ENCODE measurements at places on chromosomes 4 and X.

GRCh38 chrX:118654331-118654730 lies 73.1 kb upstream of the IL13RA1 start:
- no peak for DNase-seq

GRCh38 chrX:2395261-2395992 lies 105.3 kb downstream of the DHRSX start:
- DNase-seq, result no peak

DNA sequence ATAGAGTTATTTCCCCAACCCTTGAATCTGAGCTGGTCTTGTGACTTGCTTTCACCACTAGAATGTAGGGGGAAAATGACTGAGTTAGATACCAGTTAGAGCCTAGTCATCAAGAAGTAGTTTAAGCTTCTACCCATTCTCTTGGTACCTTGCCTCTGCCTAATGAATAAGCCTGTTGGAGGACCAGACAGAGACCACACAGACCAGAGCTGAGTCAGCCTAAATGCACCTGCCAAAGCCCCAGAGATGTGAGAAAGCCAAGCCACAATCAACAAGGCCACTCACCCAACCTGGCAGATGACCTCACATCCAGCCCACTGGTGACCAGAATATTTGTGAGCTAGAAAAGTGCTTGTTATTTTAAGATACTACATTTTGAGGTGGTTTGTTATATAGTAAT lies 85.2 kb upstream of the DCLK2 start:
- DNase-seq, result peak; percentile 94

- DNase-seq, result no peak
Measured at GRCh38 chrX:24946369-24946768, 69.4 kb downstream of the ARX start.

DNA sequence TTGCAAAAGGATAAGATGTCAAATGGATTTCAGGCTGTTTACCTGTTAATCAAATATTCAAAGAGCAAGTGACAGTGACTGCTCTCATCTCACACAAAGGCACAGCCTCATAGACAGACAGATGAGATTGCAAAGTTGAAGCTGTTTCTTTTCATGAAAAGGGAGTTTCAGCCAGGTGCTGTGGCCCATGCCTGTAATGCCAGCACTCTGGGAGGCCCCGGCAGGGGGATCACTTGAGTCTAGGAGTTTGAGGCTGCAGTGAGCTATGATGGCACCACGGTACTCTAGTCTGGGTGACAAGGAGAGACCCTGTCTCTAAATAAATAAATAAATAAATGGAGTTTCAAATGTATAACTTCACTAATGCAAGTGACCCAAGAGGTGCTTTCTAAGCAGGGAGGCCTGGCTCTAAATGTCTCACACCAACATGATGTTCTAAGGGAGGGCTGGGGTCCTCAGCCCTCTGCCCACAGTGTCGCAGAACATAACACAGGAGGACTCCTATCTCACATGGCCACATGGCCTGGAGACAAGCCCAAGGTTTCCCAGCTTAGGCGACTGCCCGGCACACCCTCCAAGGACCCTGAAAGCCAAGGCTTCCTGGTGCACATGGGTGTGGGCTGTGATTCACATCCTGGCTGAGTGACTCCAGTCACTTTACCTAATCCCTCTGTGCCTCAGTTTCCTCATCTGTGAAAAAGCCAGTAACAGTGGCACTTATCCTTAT lies 26.8 kb downstream of the PPP2R2C start:
- no peak for DNase-seq

- no peak for DNase-seq
Measured at GRCh38 chr4:119016636-119017035, 119.0 kb upstream of the MYOZ2 start.

GRCh38 chr4:17063888-17064287 lies 165.4 kb upstream of the LDB2 start:
- no peak for DNase-seq

DNA sequence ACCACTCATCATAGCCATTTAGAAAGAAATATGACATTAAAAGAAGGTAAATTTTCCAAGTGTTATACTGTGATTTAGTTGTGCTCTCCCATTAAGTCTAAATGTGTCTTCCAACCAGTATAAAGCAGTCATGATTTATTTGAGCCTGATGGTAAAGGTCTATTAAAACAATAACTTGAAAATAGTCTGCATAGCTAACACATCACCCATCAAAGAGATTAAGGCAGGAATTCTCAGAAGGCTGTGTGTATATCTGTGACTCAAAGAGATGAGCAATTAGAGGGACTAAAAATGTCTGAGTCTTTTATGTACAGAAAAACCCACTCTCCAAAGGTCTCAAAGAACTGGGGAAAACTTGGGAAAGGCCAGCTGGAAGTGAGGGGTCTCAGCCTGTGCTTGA lies 70.3 kb upstream of the IQCM start:
- no peak for DNase-seq

DNA sequence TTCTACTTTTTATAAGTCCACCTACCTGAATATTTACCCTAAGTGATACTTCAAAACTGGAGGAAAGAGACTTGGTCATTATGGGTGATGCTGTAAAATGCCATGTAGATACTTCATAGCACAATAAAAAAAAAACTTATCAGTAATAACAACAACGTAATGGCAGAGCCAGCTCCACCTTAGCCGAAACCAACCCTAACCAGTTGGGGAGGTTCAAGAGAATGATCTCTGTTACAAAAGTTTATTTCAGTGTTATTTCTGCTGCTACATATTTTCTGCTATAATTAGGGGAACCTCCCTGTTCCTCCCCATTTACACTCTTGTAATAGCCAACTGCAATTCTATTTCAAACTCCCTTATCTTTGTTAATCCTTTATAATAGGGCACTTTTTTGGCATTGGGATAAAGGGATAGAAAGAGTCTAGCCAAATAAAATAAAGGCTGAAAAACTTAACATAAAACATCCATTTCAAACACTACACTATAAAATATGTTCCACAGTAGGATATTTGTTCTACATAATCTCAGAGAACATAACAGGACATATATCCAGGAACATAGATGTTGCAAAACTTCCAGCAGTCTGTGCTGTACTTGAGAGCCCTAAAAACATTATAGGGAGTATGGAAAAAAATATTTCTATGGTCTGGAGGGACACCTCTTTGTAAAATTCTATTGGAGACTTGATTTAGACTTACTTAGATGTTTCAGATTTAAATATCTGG lies 138.7 kb upstream of the POF1B start:
- no peak for DNase-seq

DNA sequence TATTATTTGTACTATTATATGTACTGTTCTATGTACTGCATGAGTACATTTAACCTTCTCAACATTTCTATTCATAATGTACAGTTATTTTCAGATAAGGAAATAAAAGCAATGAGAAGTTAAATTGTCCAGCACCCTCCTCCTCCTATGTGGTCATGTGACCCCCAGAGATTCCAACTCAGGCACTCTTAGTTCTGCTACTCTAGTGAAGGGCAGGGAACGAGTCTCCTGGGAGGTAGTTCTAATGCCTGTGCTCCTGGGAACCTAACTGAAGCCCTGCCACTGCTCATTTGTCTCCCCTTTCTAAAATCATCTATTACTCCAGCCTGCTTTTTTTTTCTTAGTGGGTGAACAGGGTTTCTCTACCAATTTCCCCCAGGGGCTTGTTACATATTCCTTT lies 105.9 kb upstream of the GPRIN3 start:
- DNase-seq, result no peak

GRCh38 chrX:45164021-45164621 lies 36.6 kb downstream of the DIPK2B start:
- no peak for DNase-seq

DNA sequence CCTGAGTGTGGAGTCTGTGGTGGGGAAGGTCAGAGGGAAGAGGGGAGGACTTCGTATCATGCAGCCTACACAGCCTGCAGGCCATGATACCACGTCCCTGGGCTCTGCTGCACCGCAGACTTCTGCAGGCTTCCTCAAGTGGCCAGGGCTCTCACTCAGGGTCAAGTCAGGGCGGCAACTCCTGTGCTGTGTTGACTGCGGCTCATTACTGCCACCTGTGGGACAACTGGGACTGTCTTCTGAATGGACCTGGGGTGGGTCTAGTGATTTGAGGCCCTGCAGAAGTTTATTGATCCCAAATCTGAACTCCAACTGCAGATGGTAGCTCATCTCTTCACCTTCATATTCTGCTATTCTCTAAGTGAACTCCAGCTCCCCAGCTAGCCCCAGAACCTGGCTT lies 167.1 kb downstream of the NSUN7 start:
- DNase-seq, result peak; percentile 33

GRCh38 chrX:17597836-17598439 lies 139.4 kb upstream of the SCML1 start:
- no peak for DNase-seq

- DNase-seq, result no peak
Measured at GRCh38 chrX:17802756-17803155, 58.3 kb downstream of the RAI2 start.

GRCh38 chr4:2803624-2804448 lies 11.0 kb downstream of the SH3BP2 start:
- DNase-seq, result no peak

- no peak for DNase-seq
Measured at GRCh38 chr4:159855731-159856130, 752.9 kb downstream of the RAPGEF2 start.

- no peak for DNase-seq
Measured at GRCh38 chr4:41795796-41796385, 47.4 kb upstream of the PHOX2B start.

DNA sequence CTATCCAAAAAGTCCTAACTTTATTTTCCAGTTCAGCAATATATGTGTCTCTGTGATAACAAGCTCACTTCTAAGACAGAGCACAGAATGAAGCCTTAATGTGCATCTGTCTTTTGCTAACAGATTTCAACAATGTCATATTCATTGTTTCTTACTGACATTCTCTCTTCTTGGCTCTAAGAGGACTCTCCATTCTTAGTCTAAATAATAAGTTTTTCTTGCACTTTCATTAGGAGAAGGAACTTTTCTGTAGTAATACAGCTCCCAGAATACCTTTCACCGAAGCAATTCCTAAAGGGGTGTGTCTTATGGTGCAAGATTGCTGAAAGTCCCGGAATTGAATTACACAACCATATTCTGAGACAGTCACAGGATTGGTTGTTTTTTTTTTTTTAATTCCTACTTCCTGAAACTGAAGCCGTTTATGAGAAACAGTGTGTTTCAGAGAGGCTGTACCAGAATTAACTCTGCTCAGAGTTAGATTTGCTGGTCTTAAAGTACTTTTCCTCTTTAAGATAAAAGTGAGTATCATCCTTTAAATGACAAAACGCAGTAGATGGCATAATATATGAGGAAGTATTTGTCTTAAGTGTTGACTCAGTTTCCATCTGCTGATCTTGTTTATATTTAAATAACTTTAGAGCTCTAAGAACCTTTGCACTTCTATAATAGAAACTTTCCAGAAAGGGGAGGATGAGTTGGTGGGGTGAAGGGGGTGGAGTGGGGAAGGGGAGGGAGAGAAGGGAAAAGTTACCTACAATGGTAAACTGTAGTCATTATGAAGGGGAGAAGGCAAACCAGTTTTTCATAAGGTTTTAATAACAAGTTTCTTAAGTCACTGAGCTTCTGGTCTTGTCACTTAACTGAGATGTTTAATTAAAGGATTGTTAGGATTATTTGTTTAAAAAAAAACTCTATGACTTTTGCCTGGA lies at the start of gene ALPK1:
TSS of gene ALPK1 (plus strand) at position 421 of the 932 bp plus-strand sequence.
- DNase-seq, result peak; percentile 62

DNA sequence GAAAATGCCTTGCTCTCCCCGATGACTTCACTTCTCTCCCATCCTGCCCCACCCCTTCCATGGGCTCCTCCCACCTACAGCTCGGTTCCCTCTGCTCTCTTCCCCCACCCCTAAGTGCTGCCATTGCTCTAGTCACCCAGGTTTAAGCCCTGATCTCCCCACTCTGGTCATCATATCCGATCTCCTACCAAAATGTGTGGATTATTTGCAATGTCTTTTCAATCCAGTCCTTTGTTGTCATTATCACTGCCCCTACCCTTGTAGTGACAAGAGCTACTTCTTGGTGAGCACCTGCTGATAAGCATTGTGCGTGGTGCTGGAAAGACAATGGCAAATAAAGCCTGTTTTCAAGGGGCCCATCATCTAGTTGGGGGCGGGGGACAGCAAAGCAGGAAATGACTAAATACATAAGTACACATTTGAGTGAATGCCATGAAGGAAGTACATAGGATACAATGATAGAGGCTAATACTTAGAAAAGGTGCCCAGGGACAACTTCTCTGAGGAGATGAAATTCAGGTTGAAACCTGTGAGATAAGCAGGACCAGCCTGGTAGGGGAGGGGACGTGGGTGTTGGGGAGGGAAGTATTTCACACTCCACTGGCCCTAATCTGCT lies 63.8 kb downstream of the DLG3 start:
- no peak for DNase-seq

- no peak for DNase-seq
Measured at GRCh38 chr4:6446538-6447451, 25.6 kb downstream of the PPP2R2C start.

DNA sequence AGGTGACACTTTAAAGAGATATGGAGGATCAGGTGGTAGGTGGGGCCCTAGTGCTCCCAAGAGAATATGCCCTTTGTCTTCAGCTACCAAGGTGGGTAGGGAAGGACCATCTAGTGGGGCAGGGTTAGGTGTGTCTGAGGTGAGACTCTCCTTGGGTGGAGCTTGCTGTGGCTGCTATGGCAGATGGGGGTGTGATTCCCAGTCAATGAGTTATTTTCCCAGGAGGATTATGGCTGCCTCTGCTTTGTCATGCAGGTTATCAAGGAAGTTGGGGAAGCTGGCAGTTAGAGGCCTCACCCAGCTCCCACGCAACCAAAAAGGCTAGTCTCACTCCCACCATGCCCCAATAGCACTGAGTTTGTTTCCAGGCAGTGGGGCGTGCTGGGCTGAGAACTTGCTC lies 18.0 kb upstream of the SPIN2A start:
- no peak for DNase-seq

DNA sequence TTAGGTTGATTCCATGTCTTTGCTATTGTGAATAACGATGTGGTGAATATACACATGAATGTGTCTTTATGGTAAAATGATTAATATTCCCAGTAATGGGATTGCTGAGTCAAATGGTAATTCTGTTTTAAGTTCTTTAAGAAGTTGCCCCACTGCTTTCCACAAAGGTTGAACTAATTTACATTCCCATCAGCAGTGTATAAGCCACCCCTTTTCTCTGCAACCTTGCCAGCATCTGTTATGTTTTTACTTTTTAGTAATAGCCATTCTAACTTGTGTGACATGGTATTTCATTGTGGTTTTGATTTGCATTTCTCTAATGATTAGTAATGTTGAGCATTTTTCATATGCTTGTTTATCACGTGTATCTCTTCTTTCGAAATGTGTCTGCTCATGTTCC lies 503.3 kb downstream of the PCDH18 start:
- no peak for DNase-seq

DNA sequence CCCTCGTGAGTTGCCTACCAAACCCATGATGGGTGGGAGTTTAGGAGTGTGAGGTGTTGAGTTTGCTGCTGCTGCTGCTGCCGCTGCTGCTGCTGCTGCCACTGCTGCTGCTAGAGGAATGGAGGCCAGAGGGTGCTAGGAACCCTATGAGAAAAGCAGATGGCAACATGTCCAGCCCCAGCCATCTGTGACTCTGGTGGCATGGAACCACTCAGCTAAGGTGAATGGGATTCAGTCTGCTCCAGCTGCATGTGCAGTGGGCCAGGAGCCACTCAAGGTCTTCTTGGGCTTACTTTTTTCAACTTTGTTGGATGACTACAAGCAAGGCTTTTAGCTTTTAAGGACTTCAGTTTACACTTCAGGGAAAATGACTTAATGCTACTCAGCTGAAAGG lies 103.8 kb downstream of the RTL5 start:
- no peak for DNase-seq

Data from MM.1S (cell line).